ENCODE measurements at places on chromosomes 1 and 21.

DNA sequence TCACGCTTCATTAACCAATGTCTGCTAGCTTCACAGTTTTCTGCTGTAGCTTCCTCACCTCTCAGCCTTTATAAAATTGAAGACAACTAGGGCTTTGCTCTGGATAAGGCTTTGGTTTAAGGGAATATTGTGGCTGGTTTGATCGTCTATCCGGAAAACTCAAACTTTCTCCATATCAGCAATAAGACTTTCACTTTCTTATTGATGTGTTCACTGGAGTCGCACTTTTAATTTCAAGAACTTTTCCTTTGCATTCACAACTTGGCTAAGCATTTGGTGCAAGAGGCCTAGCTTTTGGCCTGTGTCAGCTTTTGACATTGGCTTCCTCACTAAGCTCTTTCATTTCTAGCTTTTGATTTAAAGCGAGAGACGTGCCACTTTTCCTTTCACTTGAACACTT, 12.9 kb downstream of the COA6 start:
- no peak for DNase-seq

- DNase-seq: no peak
Measured at GRCh38 chr1:87830432-87830978, 501.8 kb downstream of the LMO4 start.

- DNase-seq: no peak
Measured at GRCh38 chr1:19658186-19658585, 6.5 kb upstream of the HTR6 start.

- DNase-seq: no peak
Measured at GRCh38 chr1:193068013-193068412, 8.6 kb downstream of the RO60 start.

DNA sequence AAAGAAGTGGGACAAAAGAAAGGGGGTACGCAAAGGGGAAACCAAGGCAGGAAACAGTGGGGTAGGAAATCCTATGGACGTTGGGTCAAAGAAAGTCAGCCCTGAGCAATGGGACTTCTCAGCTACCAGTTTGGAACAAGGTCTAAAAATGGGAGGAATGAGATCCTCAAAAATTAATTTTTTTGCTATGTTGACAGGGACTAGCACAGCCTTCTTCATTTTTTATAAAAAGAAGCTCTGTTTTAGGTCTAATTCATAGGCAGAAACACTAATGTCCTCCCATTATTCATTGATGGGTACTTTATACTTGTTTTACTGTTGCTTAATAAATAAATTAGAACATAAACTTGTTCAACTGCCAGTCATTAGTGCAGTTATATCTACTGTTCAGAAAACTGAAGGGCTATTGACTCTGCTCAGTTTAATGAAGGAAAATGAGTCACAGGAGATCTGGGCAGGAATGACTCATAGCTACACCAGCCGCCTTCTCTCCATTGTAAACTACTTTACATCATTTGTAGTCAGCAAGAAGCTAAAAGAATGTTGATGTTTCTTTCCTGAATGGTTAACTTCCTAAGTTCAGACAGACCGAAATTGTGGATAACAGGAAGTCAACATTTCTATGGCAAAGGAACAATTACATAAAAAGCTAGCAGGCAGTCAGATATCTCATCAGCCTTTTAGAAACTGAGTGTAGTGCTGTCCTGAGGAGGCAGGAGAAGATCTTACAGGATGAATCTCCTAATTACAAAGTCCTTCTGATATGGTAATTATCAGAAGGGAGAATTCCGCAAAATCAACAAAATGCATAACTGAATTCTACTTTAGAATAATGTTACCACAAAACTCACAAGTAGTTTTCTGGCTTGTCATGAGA, 356.4 kb upstream of the PKN2 start:
- no peak for DNase-seq

DNA sequence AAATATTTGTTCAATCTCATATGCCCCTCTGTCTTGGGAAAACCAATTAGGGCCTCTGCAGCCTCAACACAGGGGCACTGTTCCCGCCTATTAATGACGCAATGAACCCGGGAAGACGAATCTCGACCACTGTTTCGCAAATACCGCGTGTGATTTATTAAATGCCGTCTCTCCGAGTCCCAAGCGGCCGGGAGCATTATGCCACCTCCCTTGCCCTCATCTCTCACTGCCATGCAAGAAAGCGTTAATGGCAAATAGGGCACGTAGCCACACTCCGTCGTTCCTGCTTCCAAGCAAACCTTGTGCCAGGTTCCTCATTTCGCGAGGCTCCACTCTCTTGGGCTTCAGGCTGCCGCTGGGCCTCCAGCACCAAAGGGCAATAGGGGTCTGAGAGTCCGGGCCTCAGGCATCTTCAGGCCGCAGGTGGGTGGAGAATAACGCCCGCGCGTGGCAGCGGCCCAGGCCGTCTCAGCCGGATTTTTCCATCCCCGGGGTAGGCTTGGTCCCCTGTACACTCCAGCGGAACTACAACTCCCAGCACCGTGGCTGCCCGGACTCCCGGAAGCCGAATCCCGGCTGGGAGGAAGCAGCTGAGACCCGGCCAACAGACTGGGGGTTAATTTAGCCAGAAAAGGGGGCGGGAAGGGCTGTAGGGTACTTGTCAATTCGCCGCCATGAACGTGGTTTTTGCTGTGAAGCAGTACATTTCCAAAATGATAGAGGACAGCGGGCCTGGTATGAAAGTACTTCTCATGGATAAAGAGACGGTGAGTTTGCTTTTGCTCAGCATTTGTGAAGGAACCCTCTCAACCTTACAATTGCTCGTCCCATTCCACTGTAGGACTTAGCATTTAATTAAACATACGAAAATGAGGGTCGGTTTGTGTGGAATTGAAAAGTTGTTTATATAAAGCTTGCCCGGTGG, at the start of gene VPS45:
VPS45 (plus strand) TSS at position 593 of the 925 bp plus-strand sequence; CDS start at position 675, 82 bp downstream.
- DNase-seq: peak; percentile 92

- no peak for DNase-seq
Measured at GRCh38 chr1:55131801-55132200, 83.4 kb downstream of the USP24 start.

Data from activated T-cell treated with anti-CD3 and anti-CD28 coated beads, Interleukin-2, amount 50 U/mL, for 48 hours (primary cell).